Kidney epithelial cell (primary cell): ENCODE measurements at places on chromosomes 3 and 15.

DNA sequence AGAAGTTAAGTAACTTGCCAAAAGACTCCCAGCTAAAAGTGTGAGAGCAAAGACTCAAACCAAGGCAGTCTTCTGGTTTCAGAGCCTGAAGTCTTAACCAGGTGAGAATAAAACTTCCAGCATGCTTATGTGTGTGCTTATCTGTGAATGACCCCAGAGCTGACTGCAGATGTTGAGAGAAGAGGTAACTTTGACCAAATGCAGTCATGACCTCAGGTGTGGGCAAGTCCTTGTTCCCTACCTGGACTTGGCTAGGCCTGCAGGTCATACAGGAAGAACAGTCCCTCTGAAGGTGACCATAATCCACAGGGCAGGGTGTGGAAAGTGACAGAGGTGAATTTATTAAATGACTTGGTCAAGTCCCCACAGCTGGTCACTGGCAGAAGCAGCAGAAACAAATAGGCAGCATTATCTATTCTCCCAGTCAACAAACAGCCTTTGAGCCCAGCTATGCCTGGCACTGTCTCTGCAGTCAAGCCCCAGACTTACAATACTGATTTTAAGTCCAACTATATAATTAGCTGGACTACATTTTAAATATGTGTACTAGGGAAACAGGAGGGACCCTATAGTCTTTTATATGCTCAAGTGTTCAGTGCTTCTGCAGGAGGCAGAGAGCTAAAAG, 3.0 kb upstream of the CPEB1 start:
- DNase-seq, result no peak

GRCh38 chr15:70210528-70210927, 112.8 kb upstream of the TLE3 start:
- no peak for DNase-seq

GRCh38 chr3:159950156-159950898, 38.3 kb upstream of the IL12A start:
- no peak for DNase-seq

DNA sequence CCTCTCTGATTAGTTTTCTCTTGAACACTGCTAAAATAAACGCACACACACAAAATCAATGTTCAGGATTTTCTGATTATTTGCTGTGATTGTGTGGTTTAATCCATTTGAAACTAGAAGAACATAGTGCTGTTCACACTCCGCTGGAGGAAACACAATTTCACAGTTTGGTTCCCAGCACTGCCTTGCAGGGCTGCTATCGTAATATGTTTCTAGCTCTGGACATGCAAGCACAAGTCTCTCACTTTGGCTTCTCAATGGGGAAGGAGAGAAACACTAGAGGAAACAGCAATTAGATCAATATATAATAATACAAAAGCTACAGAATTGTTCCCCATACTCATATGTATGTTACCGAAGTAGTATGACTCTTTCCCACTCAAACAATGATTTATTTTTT, 299.5 kb downstream of the NSUN3 start:
- DNase-seq, result no peak

GRCh38 chr3:25483456-25483855, 55.4 kb downstream of the RARB start:
- no peak for DNase-seq

DNA sequence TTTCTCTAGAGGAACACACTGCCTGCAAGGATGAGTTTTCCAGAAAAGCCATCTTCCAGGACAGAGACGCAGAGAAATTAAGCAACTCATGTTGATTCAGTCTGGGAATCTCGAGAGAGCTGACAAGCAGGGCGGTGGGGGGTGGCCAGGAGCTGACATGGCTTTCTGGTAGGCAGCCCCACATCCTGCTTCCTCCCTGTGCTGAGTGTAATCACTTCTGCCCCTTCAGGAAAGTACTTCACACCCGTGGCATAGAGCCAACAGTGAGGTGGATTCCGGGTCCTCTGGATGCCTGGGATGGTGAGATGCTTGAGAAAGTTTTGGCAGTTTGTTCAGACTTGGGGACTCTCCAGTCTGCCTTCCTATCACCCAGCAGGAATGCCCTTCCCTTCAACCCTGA, 221.1 kb downstream of the SLCO3A1 start:
- DNase-seq, result no peak

DNA sequence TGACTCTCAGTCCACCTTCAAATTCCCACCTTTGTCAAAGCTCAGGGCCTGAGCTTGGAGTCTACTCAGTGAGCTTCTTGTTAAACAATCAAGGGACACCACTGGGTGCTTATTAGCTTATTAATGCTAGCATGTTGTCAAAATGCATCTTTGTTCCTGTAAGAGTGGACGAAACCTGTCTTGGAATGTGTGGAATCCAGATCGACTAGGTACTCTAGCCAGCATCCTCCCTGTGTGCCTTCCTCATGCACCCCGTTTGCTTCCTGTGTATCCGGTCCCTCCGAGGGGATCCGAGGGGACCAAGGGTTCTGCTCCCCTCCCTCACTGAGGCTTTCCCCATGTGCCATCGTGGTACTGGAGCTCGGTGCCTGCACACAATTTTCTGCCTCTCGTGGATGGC, 75.7 kb upstream of the UBE3A start:
- DNase-seq, result no peak

DNA sequence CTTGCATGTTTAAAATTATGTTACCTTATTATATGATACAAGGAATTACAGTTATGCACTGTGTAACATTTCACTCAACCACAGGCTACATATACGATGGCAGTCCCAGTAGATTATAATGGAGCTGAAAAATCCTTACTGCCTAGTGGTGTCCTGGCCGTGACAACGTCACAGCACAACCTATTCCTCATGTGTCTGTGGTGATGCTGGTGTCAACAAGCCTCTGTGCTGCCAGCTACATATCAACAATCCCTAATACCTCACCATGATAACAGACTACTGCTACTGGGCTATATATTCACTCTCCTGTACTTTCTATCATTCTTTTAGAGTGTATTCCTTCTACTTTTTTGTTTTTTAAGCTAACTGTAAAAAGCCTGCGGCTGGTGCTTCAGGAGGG, 80.2 kb upstream of the OCA2 start:
- no peak for DNase-seq

DNA sequence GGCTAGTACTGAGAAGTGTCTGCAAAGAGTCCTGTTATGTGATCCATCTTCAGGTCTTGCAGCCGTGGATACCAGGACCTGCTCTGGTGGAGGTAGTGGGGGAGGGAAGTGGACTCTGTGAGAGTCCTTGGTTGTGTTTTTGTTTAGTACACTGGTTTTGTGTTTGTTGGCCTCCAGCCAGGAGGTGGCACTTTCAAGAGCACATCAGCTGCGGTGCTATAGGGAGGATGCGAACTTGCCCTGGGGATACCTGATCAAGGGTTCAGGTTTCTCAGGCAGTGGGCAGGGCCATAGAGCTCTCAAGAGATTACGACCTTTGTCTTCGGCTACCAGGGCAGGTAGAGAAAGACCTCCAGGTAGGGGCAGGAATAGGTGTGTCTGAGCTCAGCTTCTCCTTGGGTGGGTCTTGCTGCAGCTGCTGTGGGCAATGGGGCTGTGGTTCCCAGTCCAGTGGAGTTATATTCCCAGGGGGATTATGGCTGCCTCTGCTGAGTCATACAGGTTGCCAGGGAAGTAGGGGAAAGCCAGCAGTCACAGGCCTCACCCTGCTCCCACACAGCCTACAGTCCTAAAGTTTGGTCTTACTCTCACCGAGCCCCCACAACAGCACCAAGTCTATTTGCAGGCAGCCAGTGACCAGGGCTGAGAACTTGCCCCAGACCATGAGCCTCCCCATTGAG, 132.8 kb upstream of the NPHP3 start:
- no peak for DNase-seq
